Placental pericyte (primary cell): ENCODE measurements at places on chromosomes 4 and X. TPM values are rescaled to one million over a fixed set of nuclear protein-coding genes. Genes with fewer than 3 reads are reported as not detected.

Gene TGIF2LX
- not detected in 2 replicates for total RNA-seq

Gene AMBN
- not detected in 2 replicates for total RNA-seq

Gene DCAF4L1
- under 0.01 TPM in 2 replicates for total RNA-seq

Gene XKRX
- total RNA-seq = 0.22 and 4.2 TPM in 2 replicates

Gene FGFR3
- total RNA-seq = 0.29 and 0.44 TPM in 2 replicates

Gene L1CAM
- total RNA-seq = 0.88 and 18.2 TPM in 2 replicates

Gene RXFP1
- 0.29 TPM in 1 of 2 replicates, not detected in the other for total RNA-seq

Gene UGT2B7
- not detected in 2 replicates for total RNA-seq

Gene CLDN34
- not detected in 2 replicates for total RNA-seq

Gene KLKB1
- total RNA-seq = 0.14 TPM in 1 of 2 replicates, not detected in the other

Gene ODAPH
- total RNA-seq = 0.29 TPM in 1 of 2 replicates, not detected in the other

Gene EIF1AX
- total RNA-seq = 33.9 and 54.1 TPM in 2 replicates

Gene NR0B1
- not detected in 2 replicates for total RNA-seq

Gene ZMAT1
- 0.22 and 0.72 TPM in 2 replicates for total RNA-seq

Gene PAGE2
- not detected in 2 replicates for total RNA-seq

Gene TCEAL9
- 59.6 and 132 TPM in 2 replicates for total RNA-seq

Gene BEX1
- 9.0 TPM in 1 of 2 replicates, not detected in the other for total RNA-seq

Gene CSAG2
- total RNA-seq = not detected in 2 replicates

Gene SPANXC
- total RNA-seq = not detected in 2 replicates

Gene USO1
- 123 and 145 TPM in 2 replicates for total RNA-seq

Gene CPE
- total RNA-seq = 0.44 and 2.3 TPM in 2 replicates

Gene NDP
- 0.86 TPM in 1 of 2 replicates, not detected in the other for total RNA-seq

Gene HS6ST2
- 0.22 TPM in 1 of 2 replicates, not detected in the other for total RNA-seq

Gene UNC5C
- under 0.01 TPM in 1 of 2 replicates, not detected in the other for total RNA-seq

Gene PHOX2B
- total RNA-seq = not detected in 2 replicates

Gene GAGE1
- total RNA-seq = not detected in 2 replicates

Gene REPS2
- 0.14 and 0.66 TPM in 2 replicates for total RNA-seq

Gene IQCM
- total RNA-seq = not detected in 2 replicates

Gene PABPC1L2A
- total RNA-seq = not detected in 2 replicates
